NCI-H1092 (cell line): ENCODE measurements at places on chromosomes 3 and 15.

DNA sequence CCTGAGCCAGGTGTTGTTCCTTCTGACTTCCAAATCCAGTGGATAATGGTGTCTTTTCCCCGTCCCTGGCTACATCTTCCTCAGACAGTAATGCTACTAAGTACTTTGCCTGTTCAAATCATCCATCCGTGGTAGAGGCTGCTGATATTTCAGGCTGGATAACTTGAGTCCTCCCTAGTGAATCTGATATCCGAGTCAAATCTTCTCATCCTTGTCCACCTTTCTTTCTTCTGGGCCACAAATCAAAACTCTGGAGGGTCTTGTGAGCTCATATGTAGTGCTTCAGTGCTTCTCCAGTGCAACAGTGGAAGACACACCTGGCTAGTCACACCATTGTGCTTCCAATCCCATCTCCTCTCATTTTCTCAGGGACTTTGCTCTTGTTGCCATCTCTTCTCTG, 11.2 kb downstream of the SH3GL3 start:
- DNase-seq, result no peak

GRCh38 chr3:128767094-128767750, 41.2 kb downstream of the RAB7A start:
- no peak for DNase-seq

GRCh38 chr3:160661660-160662059, 15.3 kb upstream of the ARL14 start:
- no peak for DNase-seq

- DNase-seq, result no peak
Observed at GRCh38 chr3:162721736-162722135, 1225.1 kb downstream of the OTOL1 start.

GRCh38 chr3:136193278-136194054, 2.7 kb downstream of the MSL2 start:
- DNase-seq, result no peak

- no peak for DNase-seq
Observed at GRCh38 chr3:186374376-186374775, 12.3 kb upstream of the DGKG start.

GRCh38 chr3:113065336-113065735, 74.6 kb downstream of the GTPBP8 start:
- no peak for DNase-seq

- DNase-seq, result no peak
Observed at GRCh38 chr15:80673561-80674244, 21.4 kb upstream of the ABHD17C start.

GRCh38 chr3:87298111-87298718, 21.8 kb upstream of the POU1F1 start:
- DNase-seq, result no peak

DNA sequence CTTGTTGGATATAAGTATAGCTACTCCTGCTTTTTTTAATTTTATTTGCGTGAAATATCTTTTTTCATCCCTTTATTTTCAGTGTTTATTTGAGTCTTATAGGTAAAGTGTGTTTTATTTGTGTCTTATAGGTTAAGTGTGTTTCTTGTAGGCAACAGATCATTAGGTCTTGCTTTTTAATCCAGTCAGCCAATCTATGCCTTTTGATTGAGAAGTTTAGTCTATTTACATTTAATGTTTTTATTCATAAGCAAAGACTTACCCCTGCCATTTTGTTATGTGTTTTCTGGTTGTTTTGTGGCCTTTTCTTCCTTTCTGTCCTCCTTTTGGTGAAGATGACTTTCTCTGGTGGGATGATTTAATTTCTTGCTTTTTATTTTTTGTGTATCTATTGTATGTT, 232.0 kb downstream of the RAP2B start:
- no peak for DNase-seq

DNA sequence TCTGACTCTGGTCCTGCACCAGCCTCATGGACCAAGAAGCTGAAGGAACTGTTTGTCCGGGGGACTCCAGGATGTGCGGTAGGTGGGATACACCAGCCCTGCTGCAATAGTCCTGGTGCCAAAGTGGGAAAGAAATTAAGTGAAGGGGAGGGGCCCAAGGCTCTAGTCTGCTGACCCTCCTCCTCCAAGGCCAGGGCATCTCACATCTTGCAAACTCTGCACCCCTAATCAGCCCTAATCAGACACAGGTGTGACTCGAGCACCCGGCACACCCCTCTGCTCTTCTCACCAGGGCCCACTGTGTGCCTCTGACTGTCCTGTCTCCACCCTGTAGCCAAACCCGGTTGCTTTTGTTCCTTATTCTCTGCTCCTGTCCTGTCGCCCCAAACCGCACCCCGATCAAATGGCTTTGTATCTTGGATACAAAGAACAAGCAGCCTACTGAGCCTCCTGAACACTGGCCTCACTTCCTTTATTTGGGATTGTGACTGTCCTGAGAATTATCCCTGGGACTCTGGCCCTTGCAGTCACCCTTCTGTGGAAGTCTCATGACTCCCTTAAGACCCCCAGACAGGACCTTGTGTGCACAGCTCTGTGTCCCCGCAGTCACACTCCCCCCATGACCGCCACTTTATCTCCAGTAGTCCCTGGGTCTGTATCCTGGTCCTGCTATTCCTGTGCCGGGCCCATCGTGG, 26.7 kb upstream of the SLC41A3 start:
- no peak for DNase-seq

- no peak for DNase-seq
Observed at GRCh38 chr15:26128611-26129140, 265.5 kb upstream of the ATP10A start.

DNA sequence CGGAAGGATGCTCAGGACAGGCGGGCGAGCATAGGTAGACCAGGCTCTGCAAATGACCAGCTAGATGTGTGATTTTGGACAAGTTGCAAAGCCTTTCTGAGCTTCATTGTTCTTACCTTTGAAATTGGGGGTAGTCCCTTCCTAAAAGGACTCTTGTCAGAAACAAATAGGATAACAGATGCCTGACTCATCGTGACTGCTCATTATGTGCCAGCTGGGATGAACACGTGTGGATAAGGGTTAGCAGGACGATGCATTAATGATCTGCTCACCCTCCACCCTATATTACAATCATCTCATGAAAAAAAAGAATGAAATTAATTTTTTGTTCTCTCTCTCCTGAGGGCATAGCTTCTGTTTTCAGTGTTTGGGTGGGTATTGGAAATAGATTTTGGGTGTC, 223.4 kb downstream of the NR2F2 start:
- no peak for DNase-seq

DNA sequence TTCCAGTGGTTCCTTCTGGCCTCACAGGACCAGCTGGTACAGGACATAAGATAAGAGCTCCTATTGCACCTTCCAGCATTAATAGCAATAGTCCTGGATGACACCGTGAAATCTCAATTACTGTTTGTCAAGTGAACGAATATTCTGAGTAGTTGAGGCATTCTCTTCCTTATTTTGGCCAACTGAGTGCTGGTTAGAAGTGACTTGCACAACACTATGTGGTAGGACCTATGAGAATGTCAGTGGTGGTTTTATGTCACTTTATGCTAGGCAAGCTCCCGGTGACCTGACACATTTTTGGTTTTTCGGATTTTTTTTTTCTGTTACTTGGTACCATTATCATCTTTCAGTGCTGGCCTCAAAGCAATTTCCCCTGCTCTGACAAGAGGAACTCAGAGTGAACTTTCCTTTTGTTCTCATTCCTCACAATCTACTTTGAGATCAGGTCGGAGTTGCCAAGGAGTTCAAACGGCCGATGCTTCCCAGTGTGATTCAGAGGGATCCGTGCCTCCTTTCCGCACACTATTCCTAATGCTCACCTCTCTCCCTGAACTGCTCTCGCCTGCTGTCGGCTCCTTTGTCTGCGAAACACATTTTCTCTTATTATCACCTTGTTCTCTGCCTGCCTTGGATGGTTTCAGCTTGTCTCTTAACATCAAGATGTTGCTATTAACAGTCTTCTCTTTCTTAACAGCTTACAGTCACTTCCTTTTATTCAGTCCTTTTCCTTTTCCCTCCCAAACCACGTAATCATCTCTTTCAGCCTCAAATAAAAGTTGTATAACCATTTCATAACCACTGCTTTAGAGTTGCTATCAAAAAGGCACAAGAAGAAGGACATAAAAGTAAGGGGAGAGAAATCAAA, 35.8 kb downstream of the QTRT2 start:
- DNase-seq, result no peak

- DNase-seq, result no peak
Observed at GRCh38 chr3:141285570-141285969, 53.9 kb downstream of the PXYLP1 start.

DNA sequence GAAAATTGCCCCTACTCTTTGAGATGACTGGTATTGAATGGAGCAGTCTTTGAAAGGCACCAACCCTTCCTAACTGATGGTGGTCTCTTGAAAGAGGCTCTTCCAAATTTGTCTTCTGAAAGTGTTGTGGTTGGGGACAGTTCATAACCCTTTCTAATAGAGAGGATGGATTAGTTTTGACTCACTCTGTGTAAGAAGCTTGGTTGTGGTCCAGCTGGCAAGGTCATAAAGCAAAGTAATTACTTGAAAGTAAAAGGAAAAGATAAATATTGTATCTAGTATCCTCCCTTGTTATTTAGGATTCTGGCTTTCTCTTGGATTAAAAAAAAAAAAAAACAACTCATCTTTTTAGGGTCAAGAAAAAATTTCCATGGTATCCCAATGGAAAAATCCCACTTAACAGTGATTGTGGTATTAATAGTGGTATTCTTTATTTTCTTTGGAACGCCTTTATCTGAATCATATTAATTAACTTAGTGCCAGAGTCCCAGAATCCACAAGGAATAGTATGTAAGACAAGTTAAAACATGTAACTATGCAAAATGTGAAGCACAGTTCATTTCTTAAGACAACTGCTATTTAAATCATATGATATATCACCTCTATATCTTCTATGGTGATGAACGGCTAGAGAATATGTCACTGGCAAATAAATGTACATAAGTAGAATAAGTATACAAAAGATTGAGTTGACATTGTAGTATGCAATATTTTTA, 469.3 kb upstream of the CDIN1 start:
- DNase-seq, result no peak

GRCh38 chr3:55720614-55721013, 233.5 kb upstream of the WNT5A start:
- no peak for DNase-seq

DNA sequence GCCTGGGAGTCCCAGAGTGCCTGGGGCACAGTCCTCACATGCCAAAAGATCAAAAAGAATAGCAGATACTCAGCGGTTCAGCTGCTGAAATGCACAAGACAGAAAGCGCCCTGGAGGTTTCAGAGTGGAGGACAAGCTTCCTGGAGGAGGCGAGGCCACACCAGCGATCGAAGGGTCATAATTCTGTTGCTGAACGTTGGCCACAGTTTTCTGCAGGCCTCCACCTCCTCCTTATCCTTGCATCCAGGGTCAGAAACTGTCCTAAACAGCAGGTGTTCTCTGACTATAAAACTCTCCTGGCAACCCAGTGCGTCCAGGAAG, 220.3 kb upstream of the LINGO1 start:
- DNase-seq, result no peak
